CD4-positive, alpha-beta T cell treated with Interleukin-10 for 1 hour (primary cell): ENCODE measurements at places on chromosomes 16 and 17.

GRCh38 chr16:11596572-11597226, 10.0 kb upstream of the LITAF start:
- no peak for DNase-seq

GRCh38 chr17:82854226-82854625, 14.4 kb upstream of the ZNF750 start:
- no peak for DNase-seq

DNA sequence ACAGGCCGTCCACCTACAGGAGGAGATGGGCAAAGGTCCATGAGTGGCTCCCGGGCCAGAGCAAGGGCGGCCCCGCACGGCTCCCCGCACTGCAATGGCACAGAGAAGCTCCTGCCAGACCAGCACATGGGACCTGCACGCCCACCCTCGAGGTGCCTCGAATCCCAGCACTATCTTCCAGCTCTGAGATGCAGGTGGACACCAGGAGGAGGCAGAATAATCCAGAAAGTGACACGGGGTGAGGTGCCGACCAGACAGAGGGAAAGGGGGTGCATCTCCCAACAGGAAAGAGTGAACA, 26.5 kb upstream of the C16orf95 start:
- no peak for DNase-seq

DNA sequence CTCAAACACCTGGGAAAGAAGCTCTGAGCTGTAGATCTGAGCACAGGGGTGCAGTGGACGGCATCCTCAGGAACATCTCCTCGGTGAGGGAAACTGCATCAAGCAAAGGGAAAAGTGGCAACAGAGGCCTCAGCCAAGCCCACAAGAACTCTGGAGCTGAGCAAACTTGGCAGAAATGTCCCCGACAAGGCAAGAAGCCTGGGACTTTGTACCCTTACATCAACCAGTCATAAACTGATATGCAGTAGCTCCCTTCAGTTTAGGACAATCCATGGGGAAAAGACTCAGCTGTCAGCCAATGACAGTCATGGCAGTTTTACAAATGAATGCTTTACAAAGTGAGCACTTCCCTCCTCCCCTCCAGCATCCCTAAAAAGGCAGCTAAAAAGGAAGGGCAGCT, 210.0 kb upstream of the DYNLRB2 start:
- no peak for DNase-seq

- no peak for DNase-seq
These were observed 477.5 kb downstream of the WWOX start for GRCh38 chr16:78576941-78577340.

DNA sequence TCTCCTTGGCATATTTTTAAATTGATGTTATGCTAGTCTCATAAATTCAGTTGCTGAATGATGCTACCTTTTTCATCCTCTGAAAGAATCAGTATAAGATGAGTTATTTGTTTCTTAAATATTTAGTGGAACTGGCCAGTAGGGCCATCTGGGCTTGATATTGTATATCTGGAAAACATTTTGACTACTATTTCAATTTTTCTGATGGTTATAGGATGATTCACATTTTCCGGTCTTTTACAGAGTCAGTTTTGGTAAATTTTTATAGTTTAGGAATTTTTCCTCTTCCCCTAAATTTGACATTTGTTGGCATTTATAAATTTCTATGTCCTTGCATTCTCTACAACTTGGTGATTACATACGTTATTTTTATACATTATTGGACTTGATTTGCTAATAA, 296.3 kb upstream of the AXIN2 start:
- no peak for DNase-seq

DNA sequence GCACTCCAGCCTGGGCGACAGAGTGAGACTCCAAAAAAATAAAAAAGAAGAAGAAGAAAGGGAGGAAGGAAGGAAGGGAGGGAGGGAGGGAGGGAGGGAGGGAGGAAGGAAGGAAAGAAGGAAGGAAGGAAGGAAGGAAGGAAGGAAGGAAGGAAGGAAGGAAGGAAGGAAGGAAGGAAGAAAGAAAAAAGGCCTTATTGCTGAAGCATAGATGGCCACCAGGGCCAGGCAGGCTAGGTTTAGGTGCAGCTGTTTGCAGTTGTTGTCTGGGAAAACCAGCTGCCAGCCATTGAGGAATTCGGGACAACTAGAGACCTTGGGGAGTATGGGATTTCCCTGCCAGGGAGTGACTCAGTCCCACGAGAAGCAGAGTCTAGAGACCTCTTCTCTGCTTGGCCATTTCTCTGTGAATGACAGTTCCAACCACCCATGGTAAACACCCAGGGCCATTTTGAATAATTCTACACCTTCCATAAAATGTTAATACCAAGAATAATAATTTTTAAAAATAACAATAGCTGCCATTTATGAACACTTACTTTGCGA, 31.0 kb downstream of the SCNN1B start:
- no peak for DNase-seq

- no peak for DNase-seq
These were observed 444.3 kb upstream of the HSBP1 start for GRCh38 chr16:83363521-83363920.

GRCh38 chr17:4554441-4554996, 665 bp downstream of the MYBBP1A start:
- DNase-seq: no peak

DNA sequence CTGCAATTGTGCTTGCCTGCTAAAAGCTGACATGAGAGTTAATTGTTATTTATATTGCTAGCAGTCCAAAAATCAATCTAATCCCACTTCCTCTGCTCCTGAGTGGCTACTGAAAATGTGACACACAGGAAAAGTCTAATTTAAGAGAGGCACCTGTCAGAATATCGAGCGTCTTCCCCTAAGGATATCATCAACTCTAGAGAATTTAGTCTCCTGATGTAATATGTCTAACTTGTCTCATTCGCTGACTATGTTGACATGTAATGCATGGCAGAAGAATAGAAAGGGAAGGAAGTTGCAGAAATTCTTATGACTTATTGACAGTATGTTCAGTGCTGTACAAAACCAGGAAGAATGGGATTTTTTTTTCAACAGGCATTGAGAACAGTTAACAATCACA, 893.4 kb upstream of the CDH8 start:
- DNase-seq: no peak

- no peak for DNase-seq
These were observed 66.0 kb downstream of the BRIP1 start for GRCh38 chr17:61797283-61797682.

GRCh38 chr17:63497708-63498483, 21.0 kb downstream of the ACE start:
- DNase-seq: no peak

- no peak for DNase-seq
These were observed 224.9 kb downstream of the TANC2 start for GRCh38 chr17:63190821-63191370.

DNA sequence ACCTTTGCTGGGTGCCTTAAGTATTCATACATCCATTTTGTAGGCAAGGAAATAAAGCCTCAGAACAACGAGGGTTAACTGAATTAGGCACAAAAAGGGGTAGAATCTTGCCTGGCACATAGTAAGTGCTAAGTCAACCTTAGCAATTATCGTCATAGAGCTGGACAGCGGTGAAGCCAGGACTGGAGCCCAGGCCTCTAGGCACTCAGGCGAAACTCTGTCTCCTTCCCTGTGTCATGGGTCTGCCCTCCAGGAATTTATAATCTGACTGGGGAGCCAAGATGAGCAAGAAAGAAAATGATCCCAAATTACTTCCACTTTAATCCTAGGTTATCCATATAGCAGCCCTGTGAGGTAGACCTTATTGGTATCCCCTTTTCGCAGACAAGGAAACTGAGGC, 61.4 kb downstream of the KATNIP start:
- DNase-seq: no peak

DNA sequence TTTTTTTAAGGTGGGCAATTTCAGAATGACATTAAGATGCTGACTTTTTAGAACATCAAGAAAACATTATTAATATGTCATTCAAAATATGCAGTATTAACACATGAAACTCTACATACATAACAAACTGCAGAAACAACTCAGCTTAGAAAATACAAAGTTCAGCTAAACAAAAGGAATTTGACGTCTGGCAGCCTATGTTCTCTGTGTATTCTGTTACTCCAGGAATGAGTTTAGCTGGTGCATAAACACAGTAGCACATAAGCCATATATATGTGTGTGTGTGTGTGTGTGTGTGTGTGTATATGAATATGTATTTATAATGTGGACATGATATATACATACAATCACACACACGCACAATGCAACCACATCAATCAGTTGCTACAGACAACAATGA, 413.5 kb upstream of the PSMD7 start:
- DNase-seq: no peak

GRCh38 chr16:48165961-48166578, 10.3 kb upstream of the ABCC12 start:
- DNase-seq: no peak

- DNase-seq: peak; percentile 83
These were observed 8.1 kb upstream of the CPNE2 start for GRCh38 chr16:57084257-57084770.

GRCh38 chr17:46124695-46125592, 68.3 kb downstream of the KANSL1 start:
- no peak for DNase-seq

- no peak for DNase-seq
These were observed 366.2 kb upstream of the EEF2KMT start for GRCh38 chr16:5463820-5464219.

DNA sequence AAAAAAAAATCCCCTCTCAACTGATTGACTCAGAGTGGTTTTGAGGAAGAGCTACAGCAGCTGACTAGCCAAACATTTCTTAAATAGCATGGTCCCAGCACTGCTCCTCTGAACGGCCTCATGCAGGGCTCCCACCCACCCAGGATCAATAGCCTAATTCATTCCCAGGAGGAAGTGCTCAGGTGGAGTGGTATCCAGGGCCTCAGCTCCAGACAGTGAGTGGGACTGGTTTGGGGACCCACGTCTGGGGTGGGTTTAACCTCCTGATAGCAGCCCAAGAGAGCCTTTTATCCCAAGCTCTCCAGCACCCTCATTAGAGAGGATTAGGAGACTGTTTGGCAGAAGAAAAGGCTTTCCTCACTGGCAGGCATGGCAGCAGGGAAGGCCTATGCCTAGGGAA, 68.5 kb upstream of the CDH5 start:
- DNase-seq: no peak

DNA sequence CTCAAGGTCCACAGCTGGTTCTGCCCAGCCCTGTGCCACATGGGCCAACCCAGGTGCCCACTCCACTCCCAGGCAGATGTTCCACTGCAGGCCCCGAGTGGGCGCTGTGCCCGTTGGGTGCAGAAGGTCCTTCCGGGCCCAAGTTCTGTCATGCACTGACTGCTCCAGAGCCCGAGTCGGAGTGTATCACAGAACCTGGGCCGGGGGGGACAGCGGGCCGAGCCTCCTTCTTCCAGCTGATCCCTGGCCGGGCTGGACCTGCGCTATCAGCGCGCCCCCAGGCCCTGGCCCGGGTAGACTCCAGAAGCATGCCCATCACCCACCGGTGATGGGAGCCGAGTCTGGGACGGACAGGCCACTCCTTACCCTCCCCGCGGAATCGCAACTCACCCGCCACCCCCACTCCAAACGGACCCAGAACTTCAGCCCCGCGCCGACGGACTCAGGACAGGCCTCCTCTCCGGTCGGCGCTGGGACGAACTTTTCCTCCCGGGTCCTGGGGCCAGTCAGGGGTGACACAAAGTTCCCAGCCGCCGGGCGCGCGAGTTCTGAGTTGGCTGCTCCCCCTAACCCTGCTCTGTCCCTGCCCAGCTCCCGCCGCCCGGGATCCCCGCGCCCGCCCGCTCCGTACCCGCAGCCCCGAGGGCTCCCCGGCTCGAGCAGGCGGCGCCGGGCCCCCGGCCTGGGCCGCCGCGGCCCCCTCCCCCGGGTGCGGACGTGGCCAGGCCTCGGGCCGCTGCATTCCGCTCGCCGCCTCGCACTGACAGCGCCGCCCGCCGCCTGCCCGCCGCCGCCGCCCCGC, at the start of gene COPZ2:
TSS of gene COPZ2 (minus strand) at position 762 of the 802 bp plus-strand sequence. CDS start at position 742, 20 bp downstream.
- DNase-seq: peak; percentile 71

- DNase-seq: no peak
These were observed 30.0 kb upstream of the SLC5A10 start for GRCh38 chr17:18921912-18922451.

- no peak for DNase-seq
These were observed at the start of gene MYH1 for GRCh38 chr17:10518271-10519037. Gene MYH1, minus strand, starts transcription at chr17:10518542. Its CDS starts 1,900 bp downstream, at chr17:10516642.

- DNase-seq: no peak
These were observed 17.1 kb upstream of the TMEM94 start for GRCh38 chr17:75439287-75439686.

DNA sequence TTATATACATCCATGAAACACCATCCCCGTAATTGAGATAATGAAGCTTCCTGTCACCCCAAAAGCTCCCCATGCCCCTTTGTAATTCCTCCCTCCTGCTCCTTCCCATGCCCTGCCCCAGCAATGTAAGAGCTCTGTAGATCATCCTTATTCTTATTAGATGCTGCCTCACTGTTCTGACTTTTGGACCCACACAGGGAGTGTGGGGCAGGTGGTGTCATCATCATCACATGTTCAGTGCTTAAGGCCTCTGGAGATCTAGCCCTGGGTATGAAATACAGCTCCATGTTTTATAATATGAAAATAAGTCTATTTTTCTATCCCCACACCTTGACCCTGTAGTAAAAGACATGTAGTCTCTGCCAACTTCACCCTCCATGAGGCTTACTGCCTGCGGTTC, 1.9 kb downstream of the XAF1 start:
- no peak for DNase-seq

GRCh38 chr17:63442549-63443035, 3.5 kb downstream of the CYB561 start:
- DNase-seq: no peak
